ENCODE measurements at places on chromosomes 2 and 18.

DNA sequence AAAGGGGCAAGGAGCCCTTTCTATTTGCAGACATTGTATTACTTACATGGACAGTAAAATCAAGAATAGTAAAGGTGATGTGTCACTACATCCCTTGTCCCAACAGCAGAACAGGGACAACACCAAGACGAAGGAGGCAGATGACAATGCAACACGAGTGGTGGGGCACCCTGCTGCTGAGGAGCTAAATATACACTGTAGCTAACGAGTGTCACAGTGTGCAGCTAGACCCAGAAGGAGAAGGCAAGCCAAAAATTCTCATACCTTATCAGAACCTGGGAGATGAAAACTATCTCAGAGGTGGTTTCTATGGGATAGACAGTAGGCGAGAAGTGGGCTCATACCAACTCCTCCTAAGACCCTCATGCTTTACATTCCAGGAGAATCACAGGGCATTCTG is 518.4 kb upstream of the LRRTM1 start:
- no peak for DNase-seq

GRCh38 chr2:70854411-70854810 is 18.8 kb upstream of the CD207 start:
- no peak for DNase-seq

DNA sequence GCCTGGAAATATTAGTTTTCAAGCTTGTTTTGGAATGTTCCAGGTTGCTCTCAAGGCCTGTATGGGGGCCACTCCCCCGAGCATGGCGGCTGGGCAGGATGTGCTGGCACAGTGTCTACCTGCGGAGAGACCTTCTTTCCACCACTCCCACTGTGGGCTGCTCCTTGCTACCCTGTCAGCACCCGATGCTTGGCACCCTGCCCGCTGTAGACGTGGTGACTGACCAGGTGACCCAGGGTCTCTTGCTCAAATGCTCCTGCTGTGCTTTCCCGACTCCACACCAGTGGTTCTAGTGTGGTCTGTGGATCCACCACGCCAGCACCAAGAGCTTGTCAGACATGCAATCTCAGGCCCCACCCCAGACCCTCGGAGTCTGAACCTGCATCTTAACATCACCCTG is 213.3 kb downstream of the SH3BP4 start:
- DNase-seq: no peak

- no peak for DNase-seq
These were observed 11.2 kb upstream of the NABP1 start for GRCh38 chr2:191666732-191667131.

DNA sequence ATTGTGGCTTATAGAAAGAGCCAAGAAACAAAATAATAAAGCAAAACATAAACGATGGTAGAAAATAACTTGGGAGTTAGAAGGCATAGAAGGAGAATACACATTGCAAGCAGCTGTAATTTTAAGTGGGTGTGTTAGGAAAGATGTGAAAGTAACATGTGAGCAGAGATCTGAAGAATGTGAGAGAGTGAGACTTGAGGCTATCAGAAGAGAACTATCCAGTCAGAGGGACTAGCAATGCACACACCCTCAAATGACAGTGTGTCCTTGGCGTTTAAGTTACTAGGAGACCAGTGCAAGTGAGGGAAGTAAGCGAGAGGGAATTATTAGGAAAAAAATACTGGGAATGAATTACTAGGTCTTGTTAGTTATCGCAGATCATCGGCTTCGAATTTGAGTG is 304.9 kb downstream of the DSEL start:
- DNase-seq: no peak

GRCh38 chr2:503288-503999 is 173.8 kb downstream of the TMEM18 start:
- DNase-seq: no peak

- peak; percentile 14 for DNase-seq
These were observed 680 bp downstream of the ASNSD1 start for GRCh38 chr2:189661957-189662321.

DNA sequence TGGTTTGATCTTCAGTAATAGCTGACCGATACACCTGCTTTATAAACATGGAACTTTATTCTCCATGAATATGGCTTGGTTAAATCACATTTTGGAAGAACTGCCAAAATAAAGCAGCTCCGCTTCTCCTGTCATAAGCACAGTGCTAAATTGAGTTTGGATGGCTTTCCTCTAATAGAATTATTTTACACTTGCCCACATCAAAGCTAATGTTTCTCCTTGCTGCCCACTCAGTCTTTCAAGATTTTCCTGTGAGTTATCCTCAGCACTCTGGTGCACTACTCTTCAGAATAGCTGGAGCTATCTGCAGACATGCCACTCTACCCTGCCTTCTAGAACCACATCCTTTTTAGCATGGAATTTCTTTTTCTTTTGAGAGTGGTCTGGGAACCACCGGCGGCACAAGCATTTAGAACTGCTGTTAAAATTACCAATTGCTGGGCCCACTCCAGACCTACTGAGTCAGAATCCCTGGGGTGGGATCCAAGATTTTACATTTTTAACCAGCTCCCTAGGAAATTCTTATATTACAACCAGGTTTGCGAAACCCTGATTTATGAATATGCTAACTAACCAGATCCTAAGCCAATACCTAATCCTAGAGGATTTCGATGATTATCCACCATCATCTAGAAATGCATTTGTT is 283.3 kb downstream of the AFF3 start:
- DNase-seq: no peak

DNA sequence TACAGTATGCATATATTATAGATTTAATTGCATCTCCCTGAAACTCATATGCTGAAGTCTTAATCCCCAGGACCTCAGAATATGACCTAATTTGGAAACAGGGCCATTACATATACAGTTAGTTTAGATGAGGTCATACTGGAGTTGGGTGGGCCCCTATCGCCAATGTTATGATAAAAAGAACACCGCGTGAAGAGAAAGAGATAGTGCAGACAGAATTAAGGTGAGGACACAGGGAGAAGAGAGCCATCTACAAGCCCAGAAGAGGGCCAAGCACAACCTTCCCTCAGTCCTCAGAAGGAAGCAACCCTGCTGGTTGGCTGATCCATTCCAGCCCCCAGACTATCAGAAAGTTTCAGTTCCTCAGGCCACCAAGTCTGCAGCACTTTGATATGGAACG is 311.9 kb upstream of the RAB6C start:
- DNase-seq: no peak

- no peak for DNase-seq
These were observed 217.0 kb upstream of the BOD1L2 start for GRCh38 chr18:56929886-56930285.

- DNase-seq: no peak
These were observed 230.4 kb downstream of the FAM210A start for GRCh38 chr18:13495961-13496360.

GRCh38 chr18:3256693-3257626 is 5.0 kb upstream of the MYL12B start:
- DNase-seq: no peak

DNA sequence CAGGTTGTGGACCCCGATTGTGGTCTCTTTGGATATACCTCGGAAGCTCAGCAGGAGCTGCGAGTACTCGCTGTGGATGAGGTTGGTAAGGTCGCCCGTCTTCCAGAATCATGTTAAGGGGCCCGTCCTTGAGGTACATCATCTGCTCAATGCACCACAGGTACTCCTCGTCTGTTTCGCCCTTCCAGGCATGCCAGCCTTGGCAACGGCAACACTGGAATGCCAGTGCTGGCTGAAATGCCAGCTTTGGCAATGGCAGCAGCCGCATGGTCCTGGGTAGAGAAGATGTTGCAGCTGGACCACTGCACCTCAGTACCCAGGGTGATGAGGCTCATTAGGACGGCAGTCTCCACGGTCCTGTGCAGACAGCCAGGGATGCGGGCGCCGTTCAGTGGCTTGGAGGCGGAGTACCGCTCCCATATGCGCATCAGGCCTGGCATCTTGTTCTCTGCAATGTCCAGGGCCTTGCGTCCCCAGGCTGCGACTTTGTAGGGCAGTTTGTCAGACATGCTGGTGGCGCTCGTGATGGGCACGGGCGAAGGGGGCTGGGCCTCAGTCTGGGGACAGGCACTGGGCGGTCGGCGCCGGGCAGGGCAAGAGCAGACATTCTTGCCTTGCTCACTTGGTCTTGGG is 122.2 kb upstream of the NXPH2 start:
- DNase-seq: no peak

DNA sequence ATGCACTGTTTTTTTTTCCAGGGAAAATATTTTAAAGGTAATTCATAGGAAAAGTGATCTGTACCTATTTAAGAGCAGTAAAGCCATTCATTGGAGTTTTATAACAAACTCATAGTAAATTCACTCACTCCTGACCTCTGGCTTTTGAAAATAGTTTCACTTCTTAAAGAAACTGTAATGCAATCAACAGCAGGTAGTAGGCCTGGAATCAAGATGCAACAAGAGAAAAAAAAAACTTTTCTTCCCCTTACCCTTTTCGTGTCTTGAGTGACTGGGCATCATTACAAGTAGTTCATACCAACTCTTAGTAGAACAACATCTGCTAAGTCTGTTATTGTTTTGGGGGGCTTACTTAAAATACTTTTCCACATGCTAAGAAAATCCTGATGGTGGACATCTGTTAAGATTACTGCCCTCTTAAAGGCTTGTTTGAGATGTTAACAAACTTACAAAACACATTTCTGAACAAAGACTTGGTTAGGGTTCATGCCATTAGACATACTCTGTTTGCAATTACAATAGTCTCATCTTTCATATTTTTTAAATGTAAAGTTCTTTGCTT is 164.1 kb upstream of the FOSL2 start:
- no peak for DNase-seq

DNA sequence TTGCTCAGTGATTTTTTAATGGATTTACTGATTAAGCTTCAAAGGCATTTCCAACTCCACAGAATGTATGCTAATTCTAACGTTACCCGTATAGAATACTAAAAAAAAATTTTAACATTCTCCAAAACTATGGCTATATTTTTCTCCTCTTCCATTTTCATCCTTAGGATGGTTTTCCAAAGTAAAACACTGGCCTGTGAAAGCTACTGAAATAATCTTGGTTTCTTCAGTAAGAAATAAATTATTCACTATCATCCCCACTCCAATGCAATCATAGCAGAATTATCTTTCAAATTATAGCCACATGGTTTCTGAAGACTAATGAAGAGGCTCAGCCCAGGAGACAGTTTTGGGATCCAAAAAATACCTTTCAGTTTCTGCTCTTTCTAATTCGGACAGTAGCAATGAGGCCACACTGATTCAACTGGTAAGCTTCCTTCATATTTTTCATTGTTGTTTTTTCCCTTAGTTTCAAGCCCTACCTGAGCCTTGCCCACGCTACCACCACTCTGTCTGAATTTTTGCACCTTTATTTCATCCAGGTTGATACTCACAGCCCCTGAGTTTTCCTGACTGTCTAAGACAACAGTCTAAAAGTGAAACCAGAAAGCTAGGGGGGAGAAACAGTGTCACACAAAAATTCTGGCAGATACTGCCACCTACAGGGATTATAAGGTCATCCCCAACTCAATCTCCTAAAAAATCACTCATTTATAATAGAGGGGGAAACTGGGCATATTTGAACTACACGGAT is 887.9 kb downstream of the NRXN1 start:
- peak; percentile 46 for DNase-seq

GRCh38 chr2:85998071-85998991 is 107.4 kb downstream of the POLR1A start:
- DNase-seq: no peak

DNA sequence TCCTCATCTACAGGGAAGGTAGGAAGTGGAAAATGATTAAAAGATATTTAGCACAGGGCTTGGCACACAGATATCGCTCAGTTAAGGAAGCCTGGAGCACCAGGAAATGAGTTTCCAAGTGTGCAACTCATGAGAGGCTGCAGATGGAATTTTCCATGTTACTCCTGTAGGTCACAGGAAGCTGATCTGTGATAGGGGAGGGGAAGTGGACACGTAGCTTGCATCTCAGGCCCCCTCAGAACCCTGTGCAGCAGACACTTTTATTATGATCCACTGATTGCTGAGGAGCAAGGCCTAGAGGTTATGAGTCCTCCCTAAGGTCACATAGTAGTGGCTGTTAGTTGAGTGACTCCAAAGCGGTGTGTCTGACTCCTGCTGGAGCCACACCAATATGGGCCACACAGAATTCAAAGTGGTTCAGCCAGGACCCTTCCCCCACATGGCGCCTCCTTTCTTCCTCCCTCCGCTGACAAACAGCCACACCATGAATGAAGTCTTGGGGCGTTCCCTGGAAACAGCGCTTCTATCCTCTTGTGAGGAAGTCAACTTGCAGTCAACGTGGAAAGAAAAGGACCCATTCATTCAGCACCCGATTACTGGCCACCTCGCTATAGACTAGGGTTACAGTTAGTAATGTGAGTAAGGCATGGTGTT is 21.5 kb downstream of the DYSF start:
- no peak for DNase-seq

GRCh38 chr2:217933617-217933993 is 69.2 kb downstream of the TNS1 start:
- DNase-seq: no peak

GRCh38 chr2:88753833-88754584 is 62.5 kb downstream of the RPIA start:
- DNase-seq: peak; percentile 76

GRCh38 chr18:31070206-31070605 is 27.7 kb upstream of the DSC3 start:
- DNase-seq: no peak

GRCh38 chr2:73832930-73833329 is 4.2 kb downstream of the STAMBP start:
- DNase-seq: no peak

DNA sequence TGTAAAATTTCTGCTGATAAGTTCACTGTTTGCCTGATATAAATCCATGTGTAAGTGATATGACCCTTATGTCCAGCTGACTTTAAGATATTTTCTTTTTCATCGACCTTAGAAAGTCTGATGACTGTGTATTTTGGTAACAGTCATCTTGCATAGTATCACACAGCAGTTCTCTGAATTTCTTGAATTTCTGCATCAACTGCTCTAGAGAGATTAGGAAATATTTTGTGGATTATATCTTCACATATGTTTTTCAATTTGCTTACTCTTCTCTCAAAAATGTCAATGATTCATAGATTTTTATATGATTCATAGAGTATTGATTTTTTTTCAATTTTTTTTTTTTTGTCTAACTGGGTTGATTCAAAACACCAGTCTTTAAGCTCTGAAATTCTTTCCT is 945.3 kb downstream of the TRIB2 start:
- DNase-seq: no peak

GRCh38 chr2:158505448-158505934 is 48.7 kb downstream of the PKP4 start:
- no peak for DNase-seq

DNA sequence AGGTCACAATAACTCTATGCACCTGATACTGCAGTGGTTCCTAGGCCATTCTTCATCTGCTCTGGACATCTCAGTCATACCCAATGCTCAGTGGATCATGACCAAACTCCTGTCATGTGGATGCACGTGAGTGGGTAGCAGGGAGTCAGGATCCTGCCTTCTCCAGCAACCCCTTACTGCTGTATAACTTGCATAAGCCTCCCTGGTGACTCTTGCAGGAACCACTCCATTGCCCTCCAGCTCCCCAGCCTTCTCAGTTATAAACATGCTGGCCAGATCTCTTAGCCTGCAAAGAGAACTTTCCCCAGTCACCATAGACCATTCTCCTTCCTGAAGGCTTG is 98.6 kb upstream of the ZNF397 start:
- DNase-seq: no peak
